ENCODE measurements at places on chromosomes 6 and 20.

DNA sequence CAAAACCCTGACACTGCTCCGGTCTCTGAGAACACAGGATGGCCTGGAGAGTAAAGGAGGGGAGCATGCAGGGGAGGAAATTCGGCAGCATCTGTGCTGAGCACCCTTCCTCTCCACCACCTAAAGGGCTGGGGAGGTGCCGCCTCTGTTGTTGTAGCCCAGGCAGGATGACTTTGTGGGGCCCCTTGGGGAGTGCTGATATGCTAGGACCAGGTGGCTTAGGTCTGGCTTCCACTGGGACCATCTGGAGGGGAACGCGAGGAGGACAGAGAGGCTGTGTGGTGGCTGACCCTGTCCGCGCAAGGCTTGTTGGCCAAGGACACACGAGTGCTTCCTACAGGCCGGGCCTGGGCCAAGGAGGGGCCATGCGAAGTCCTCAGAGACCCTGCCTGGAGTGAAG is 9.9 kb upstream of the RPS6KA2 start:
- no peak for DNase-seq

- no peak for DNase-seq
Measured at GRCh38 chr6:116881236-116881635, 4.2 kb downstream of the RFX6 start.

DNA sequence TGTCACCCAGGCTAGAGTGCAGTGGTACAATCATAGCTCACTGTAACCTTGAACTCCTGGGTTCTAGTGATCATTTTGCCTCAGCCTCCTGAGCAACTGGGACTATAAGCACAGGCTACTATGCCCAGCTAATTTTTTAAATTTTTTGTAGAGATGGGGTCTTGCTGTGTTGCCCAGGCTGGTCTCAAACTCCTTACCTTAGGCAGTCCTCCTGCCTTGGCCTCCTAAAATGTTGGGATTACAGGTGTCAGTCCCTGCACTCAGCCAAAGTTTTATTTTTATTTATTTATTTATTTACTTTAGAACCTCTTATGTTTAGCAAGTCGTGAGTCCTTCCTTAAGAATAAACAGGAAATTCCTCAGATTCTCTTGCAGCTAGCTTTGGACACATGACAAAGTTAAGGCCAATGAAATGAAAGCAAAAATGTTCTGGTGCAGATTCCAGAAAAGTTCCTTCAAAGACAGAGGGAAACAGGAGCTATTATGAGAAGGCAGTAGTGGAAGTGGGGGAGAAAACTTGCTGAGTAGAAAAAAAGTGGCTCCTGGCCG is 19.1 kb downstream of the PIM1 start:
- DNase-seq, result no peak

DNA sequence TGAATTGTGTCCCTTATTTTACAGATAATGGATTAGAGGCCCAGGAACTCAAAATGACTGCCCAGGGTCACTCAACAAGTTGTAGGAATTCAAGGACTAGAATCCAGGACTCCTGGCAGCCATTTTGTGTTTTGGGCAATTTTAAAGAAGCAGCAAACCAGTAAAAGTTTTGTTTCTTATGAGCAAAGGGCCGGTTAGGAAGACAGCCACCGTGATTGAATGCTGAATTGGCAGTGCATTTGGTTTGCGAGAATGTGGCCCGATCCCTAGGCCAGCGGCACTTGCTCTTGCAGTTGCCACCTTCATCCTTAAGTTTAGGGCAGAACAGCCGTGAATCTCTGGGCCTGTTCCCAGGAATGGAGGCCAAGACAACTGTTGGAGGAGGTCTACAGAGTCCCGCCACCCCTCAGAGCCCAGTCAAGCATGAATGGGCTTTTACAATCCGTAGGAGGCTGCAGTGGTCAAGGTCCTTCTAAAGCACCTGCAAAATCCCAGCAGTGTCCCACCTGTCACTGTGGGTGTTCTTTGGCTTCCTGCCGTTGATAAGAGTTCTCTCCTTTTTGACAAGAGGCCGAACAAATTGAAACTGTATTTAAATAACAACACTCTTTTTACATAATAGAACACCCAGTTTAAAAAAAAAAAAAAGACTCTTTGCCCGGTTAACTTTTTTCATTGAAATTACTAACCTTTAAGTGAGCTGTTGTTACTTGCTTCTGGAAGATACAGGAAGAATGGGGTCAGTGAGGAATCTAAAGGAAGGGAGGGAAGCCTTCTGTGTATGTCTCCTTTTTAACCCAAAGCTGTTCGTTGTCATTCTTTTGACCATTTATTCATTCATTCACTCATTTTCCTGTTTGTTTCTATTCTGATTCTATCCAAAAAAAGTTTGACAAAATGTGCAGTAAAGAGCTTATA is 68.7 kb downstream of the PHACTR2 start:
- no peak for DNase-seq

DNA sequence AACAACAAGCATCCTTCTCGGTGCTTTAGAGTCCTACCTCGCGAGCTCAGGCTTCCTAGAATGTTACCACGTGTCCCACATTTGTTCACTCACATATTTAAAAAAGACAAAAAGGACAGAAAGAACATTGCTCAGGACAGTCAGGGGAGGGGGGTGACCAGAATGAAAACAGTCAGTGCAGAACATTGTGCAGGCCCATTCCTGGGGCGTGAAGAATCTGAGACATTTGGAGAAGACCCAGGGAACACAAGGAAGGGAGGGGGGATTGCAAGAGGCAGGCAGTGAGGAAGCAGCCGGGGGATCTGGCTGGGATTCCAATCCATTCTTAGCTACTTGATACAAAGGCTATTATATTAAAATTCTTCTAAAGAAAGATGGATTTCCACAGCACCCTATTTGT is 270.4 kb upstream of the CITED2 start:
- DNase-seq, result no peak

DNA sequence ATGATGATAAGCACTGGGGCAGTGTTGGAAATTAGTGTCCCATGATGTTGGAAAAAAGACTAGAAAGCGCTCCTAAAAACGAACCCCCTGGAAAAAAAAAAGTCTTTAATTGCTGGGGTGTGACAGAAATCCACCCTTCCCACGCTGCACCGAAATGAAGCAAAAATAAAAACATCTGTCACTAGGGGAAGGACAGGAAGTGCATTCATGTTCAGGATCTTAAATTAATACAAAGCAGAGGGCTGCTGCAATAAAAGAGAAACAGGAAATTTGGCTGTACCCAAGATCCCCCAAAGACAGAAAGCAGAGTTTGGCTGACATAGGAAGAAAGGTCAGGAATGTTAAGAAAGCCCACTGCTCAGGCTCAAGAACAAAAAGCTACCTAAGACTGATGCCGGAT is 333.9 kb downstream of the TBC1D32 start:
- no peak for DNase-seq

- no peak for DNase-seq
Measured at GRCh38 chr20:19427480-19427879, 215.0 kb downstream of the SLC24A3 start.
